ENCODE measurements at places on chromosomes 6 and 20.

GRCh38 chr6:40054602-40055001 is 120.3 kb upstream of the MOCS1 start:
- no peak for DNase-seq

DNA sequence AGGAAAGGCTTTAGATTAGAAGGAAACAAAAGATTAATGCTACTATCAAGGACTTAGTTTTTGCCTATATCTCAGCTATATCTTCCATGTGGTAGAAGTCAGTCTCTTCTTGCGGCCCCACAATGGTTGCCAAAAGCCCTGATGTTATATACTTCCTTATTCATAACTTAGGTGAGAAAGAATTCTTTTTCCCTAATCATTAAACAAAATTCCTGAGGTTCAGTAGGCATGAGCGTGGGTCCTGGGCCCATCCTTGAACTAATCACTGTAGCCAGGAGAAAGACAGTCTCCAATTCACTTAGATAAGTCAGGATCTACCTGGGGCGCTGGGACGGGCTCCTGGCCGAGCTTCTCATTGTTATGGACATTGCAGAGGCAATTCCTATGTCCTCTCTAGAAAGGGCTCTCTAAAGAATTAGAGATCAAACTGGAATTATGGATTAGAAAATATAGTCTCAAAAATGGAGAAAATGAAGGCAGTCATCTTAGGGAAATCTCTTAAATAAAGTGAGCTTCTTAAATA is 134.3 kb downstream of the KIF6 start:
- no peak for DNase-seq

DNA sequence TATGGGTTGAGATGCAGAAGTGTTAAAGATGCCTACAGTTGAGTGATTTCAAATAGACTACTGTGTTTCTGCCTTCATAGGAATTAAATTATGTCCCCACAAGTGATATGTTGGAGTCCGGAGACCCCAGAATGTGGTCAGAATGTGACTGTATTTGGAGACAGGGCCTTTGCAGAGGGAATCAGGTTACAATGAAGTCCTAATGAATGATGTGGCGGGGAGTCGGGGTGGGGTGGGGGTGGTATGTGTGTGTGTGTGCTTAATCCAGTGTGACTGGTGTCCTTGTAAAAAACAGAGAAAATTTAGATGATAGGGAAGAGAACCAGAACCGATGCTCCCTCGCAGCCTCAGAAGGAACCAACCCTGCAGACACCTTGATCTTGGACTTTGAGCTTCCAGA is 448.2 kb downstream of the QKI start:
- DNase-seq: no peak

DNA sequence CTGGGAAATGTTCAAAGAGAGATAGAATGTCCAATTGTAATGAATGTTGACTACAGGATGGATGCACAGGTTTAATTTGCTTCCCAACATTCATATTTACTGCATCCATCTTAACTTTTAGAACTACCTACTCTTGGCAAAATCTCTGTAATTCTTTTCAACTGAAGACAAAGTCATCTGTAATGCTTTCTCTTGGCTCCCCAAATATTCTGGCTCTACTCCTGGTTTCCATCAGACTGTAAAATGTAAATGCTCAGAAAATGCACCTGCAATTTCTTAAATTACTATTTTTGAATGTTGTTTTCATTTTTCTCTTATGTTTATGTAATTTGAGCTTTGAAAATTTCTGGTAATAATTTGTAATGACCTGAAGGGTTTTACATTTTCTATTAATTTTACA is 480.8 kb upstream of the IMPG1 start:
- DNase-seq: no peak

GRCh38 chr6:128807577-128807976 is 75.4 kb upstream of the LAMA2 start:
- DNase-seq: no peak

DNA sequence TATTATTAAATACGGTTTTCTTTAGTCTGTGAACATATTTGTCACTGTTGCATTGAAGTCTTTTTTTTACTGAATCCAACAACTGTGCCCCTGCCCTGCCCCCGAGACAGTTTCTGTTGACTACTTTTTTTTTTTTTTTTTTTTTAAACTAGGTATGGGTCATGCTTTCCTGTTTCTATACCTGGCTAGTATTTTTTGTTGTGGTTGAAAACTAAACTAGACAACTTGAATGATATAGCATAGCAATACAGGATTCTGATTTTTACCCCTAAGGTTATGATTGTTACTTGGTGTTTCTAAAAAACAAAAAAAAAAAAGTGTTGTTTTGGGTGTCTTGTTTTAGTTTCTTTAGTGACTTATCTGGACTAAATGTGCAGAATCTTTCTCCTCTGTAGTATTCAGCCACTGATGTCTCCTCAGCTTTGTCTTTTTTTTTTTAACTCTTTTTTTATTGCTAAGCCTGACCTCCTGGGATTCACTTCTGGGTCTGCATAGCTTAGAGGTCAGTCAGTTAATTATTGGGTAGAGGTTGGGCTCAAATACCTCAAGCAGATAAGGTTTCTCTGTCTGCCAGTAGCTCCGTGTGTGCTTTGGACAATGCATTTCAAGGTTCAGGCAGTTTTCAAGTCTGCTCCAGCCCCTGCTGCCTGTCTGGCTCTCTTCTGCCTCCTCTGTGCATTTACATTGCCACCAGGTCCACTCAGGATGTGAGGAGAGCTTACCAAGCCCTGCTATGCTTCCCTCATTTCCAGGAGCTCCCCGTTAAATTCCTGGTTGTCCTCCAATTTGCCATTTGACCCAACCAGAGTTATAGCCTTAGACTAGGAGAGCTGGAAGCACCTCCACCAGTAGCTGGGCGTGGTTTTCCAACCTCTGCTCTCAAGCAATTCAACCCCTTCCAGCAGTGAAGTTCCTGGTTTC is 91.4 kb downstream of the SYNDIG1 start:
- no peak for DNase-seq

DNA sequence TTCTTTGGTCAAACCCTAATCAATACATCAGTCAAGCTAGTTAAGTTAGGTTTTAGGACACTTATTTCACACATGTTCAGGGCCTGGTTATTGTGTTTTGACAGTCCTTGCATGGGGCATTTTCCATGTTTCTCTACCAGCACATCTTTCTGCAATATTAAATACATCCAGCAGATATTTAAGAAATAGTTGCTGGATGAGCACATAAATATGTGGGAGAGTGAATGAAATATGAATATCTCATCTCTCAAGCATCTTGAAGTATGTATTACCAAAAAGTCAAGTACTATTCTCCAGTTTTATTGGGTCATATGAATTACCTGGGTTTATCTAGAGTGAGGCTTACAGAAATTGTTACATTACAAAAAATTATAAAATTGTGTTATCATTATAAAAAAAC is 621.9 kb upstream of the GJE1 start:
- DNase-seq: no peak

- DNase-seq: no peak
These were observed 69.2 kb downstream of the SLC23A2 start for GRCh38 chr20:4932061-4932460.

GRCh38 chr6:136932599-136932998 is 10.5 kb downstream of the SLC35D3 start:
- no peak for DNase-seq

DNA sequence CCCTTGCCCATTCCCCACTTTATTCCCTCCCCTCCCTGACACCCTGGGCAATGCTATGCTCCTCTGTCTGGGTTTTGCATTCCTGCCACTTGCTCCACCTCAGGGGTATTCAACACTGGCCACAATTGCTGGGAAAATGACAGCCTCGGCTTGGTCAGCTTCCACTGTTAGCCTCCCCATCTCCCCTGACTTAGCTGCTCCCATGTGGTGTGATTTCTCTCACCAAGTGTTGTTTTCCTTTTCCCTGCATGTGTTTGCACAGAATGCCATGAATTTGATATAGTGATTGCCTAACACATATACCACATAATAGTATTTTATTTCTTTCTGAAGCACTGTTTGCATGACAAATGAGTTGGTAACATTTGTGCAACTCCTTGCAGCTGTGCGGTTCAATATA is 1.4 kb upstream of the LEMD2 start:
- no peak for DNase-seq

GRCh38 chr20:5088688-5089087 is 31.1 kb downstream of the PCNA start:
- no peak for DNase-seq

DNA sequence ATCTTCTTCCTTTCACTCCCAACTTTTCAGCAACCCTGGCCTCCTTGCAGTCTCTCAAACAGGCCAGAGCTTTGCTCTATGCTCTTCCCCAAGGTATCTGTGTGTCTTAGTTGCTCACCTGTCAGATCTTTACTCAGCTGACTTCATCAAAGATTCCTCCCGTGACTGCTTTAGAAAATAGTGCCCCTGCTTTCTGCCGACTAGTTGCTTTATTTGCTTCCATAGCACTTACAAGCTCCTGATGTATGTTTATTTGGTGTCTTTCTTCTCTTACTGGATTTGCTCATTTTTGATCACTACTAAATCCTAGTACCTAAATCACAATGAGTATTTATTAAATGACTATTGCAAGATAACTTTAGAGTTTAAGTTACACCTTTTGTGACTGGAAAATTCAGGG is 5.9 kb downstream of the NDUFAF5 start:
- no peak for DNase-seq

DNA sequence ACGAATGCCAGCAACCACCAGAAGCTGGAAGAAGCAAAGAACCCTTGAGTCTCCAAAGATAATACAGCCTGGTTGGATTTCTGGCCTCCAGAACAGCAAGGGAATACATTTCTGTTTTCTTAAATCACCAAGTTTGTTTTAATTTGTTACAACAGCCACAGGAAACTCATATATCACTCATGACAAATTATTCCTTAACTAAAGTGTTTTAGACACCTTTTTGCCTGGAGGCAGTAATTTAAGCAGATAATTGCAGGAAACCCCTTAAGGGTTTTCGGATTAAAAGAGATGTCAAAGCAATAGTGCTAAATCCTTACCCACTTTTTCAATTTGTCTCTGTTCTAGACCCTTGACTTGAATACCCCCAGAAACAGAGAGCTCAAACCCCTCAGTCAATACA is 1050.0 kb downstream of the EPHA7 start:
- DNase-seq: no peak

- DNase-seq: no peak
These were observed 102.2 kb downstream of the SOD2 start for GRCh38 chr6:159590835-159591234.

GRCh38 chr6:50141100-50141499 is 91.4 kb upstream of the DEFB112 start:
- DNase-seq: no peak

GRCh38 chr20:12086359-12086758 is 168.7 kb downstream of the BTBD3 start:
- no peak for DNase-seq

- no peak for DNase-seq
These were observed 20.3 kb downstream of the PRDM1 start for GRCh38 chr6:106106276-106107042.

Data from GM12891 (cell line).